ENCODE measurements at places on chromosomes 2 and 18.
A peak's percentile ranks its signal among the peaks of the same experiment; 100 is the strongest.

GRCh38 chr2:158726911-158727592 lies 68.1 kb upstream of the DAPL1 start:
- no peaks in the 10 kb centered on the region for H3K4me1 ChIP-seq
- no peak overlapping the region for H3K4me3 ChIP-seq
- H3K36me3 ChIP-seq: no peaks in the 10 kb centered on the region
- no peak overlapping the region for H3K27ac ChIP-seq
- no peak for DNase-seq

DNA sequence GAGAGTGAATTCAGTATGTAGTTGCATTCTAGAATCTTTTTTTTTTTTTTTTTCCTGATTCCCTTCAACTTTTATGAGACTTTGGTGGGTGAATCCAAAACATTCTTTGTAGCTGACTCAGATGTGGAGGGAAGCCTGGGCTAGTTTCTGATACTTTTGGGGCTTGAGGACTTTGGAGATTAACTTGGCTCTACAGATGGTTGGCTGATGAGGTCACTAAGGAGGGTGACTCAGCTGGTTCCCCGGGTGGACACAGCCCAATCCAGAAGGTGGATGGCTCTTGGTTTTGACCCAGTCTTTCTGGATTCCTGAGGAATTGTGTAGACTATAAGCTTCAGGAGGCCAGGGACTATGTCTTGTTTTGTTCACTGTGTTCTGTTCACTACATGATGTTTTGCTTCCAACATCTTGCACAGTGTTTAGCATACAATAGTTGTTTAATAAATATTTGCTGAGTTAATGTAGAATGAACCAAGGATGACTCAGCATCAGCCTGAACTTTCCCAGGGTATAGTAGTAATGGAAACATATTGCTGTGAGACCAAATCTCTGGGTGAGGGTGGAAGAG lies 30.5 kb downstream of the LAMA3 start:
- peaks cover 44% of the 10 kb centered on the region for H3K27me3 ChIP-seq
- no peak for DNase-seq
- H3K27ac ChIP-seq: no peak overlapping the region
- no peak overlapping the region for H3K4me3 ChIP-seq
- peaks cover 1% of the 10 kb centered on the region for H3K4me1 ChIP-seq
- H3K36me3 ChIP-seq: no peaks in the 10 kb centered on the region

- peaks cover 11% of the 10 kb centered on the region for H3K27me3 ChIP-seq
- H3K4me1 ChIP-seq: no peaks in the 10 kb centered on the region
- H3K36me3 ChIP-seq: peaks cover under 1% of the 10 kb centered on the region
- H3K27ac ChIP-seq: no peak overlapping the region
Observed at GRCh38 chr2:85942346-85942957, 53.7 kb upstream of the ST3GAL5 start.

DNA sequence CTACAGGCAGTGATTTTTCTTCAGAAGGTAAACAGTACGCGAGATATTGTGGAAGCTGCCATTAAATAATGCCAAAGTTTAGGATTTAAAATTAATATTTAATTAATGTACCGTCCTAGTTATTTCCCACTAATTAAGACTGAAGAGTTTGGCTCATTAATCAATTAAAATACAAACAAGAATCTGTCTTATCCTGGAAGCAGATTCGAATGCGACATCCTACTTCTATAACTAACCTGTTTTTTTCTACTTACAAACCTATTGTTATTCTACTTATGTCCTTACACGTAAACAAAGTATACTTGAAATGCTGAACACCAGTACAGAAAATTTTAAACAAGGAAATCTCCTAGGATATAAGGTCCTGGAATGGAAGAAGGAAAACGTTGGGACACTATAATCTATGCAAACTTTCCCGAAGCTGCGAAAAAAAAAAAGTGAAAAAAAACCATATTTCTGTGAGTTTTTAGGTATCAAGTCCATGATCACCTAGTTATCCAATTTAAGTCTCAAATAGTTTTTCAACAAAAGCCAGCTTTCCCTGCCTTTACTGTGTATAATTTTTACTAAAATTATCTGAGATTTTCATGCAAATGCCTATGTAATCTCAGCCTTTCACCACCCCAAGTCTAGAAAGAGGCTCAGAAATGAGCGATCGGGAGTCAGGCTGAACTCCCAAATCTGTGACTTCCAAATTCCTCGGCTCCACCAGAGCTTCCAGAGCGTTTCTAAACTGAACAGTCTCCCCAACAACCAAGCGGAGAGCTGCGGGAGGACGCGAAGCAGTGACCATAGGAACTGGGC lies 1.2 kb upstream of the C2orf15 start:
- peak overlapping the region; percentile 83 for H3K4me3 ChIP-seq
- H3K27me3 ChIP-seq: peaks cover 24% of the 10 kb centered on the region
- H3K4me1 ChIP-seq: peaks cover 8% of the 10 kb centered on the region
- no peak overlapping the region for H3K27ac ChIP-seq
- DNase-seq: no peak

DNA sequence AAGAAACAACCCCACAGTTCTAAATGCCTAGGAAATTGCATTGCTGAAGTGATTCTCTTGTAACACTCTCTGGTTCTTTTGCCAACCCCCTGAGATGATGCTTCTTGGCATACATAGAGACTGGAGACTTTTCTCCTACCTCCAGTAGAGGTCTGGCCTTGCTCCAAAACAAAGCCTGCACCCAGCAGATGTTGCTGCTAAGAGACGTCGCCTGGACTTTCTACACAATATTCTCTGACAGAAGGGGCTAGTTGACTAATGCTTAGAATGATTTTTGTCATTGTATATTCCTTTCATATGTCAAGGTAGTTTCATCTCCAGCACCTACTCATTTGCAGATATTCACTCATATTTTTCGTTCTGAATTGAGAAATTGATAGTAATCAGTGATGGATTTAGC lies 24.6 kb downstream of the SOWAHC start:
- no peak overlapping the region for H3K27ac ChIP-seq
- H3K4me3 ChIP-seq: no peak overlapping the region
- no peaks in the 10 kb centered on the region for H3K36me3 ChIP-seq

GRCh38 chr2:94873362-94874276 lies 2.4 kb downstream of the TEKT4 start:
- H3K27ac ChIP-seq: no peak overlapping the region
- H3K27me3 ChIP-seq: no peaks in the 10 kb centered on the region
- no peak overlapping the region for H3K4me3 ChIP-seq
- DNase-seq: no peak
- H3K4me1 ChIP-seq: no peaks in the 10 kb centered on the region
- no peaks in the 10 kb centered on the region for H3K36me3 ChIP-seq

DNA sequence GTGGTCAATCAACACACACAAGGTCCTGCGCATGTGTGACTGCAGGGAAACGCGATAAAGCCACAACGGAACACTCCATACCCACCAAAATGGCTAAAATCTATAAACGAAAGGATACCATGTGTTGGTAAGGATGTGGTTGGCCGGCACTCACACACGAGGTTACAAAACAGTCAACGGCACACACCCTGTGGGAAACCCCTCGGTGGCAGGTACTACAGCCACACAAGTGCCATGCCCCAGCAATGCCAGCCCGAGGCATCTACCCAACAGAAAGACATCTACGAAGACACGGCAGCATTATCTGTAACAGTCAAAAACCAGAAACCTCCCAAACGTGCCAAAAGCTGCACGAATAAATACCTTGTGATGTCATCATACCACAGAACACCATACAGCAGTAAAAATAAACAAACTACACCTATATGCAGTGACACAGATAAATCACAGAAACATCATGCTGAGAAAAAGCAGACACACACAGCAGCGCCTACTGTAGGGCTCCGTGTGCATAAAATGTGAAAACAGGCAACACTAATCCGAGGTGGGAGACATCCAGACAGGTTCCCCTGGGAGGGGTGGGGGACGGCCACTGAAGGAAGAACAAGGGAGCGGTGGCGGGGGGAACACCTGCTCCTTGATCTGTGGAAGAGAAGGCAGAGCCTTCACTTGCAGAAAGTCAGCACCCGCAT lies 36.7 kb downstream of the HDAC4 start:
- peaks cover 19% of the 10 kb centered on the region for H3K4me1 ChIP-seq
- no peak overlapping the region for H3K27ac ChIP-seq
- peaks cover 7% of the 10 kb centered on the region for H3K36me3 ChIP-seq
- H3K27me3 ChIP-seq: no peaks in the 10 kb centered on the region
- DNase-seq: no peak

GRCh38 chr2:46824611-46825010 lies 91.0 kb downstream of the MCFD2 start:
- no peaks in the 10 kb centered on the region for H3K4me1 ChIP-seq
- no peak overlapping the region for H3K4me3 ChIP-seq
- H3K27me3 ChIP-seq: peaks cover 6% of the 10 kb centered on the region

DNA sequence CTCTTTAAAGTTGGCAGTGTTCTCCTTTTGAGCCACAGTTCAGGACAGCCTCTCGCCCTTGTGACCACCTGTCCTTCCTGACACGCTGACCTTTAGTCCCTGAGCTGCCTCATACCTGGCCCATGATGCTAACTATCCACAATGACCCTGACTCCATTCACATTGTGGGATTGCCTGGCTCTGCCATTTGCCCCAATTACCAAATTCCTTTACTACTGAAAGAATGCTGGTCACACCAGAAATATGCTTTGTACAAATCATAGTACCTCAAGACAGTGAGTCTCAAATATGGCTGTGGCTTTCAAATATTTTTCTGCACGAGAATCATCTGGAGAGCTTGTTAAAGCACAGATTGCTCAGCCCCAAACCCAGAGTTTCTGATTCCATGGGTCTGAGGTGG lies 54.2 kb downstream of the LTBP1 start:
- no peaks in the 10 kb centered on the region for H3K27me3 ChIP-seq
- H3K4me3 ChIP-seq: no peak overlapping the region
- no peaks in the 10 kb centered on the region for H3K36me3 ChIP-seq
- H3K27ac ChIP-seq: no peak overlapping the region
- no peak for DNase-seq

DNA sequence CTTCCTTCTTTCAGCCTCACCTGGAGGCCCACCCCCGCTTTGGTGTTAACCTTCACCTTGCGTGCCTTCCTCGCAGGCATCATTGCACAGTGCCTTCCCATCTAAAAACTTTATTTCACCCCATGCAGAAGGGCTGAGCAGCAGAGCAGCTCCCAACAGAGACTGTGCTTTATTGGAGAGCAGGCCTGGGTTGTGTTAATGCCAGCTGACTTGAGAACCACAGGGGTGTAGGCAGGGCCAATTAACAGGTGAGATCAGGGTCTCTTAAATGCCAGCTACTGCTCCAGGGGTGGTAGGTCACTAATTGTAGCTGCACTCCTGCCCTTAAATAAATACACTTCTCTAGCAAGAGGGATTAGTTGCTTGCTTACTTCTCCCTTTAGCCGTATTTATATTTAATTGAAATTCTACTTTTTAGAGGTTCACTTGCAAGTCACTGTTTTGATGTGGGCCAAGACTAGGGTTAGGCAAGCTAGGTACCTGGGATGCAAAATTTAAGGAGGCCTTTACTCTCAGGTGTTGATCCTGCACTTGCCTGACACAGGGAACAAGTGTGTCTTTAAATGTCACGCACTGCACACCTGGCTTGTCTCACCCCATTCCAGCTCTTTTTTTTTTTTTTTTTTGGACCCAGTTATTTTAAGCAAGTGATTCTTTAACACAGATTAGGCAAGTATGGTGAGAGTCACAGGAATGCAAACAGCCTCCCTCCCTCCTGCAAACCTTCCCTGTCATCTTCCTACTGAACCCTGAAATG lies 54.5 kb downstream of the LYPD1 start:
- DNase-seq: no peak
- no peak overlapping the region for H3K27ac ChIP-seq
- H3K27me3 ChIP-seq: no peaks in the 10 kb centered on the region

DNA sequence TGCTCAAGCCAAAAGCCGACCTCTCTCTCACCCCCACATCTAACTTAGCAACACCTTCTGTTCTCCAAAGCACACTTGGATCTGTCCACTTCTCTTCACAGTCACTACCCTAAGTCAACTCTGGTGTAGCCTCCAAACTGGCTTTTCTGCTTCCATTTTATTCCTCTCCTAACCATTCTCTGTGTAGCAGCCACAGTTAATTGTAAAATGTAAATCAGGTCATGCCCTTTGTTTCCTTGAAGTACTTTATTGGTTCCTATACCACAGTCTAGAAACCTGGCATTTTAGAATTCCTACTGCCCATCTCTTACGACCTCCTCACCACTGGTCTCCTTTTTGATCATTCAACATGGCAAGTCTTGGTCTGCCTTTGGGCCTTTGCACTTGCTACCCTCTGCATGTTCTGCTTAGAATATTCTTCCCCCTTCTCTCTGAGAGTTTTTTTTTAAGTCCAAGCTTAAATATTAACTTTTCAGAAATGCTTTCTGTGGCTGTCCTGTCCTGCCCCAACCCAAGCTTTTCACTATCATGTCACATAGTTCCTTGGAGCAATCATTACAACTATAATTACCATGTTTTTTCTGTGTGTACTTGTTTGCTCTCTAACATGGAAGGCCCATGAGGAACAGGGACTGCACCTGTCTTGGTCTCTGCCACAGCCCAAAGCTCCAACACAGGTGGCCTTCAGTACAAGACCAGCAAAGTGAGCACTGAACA lies 42.9 kb downstream of the PLA2R1 start:
- no peaks in the 10 kb centered on the region for H3K4me1 ChIP-seq
- DNase-seq: no peak
- H3K27me3 ChIP-seq: peaks cover 5% of the 10 kb centered on the region
- H3K4me3 ChIP-seq: no peak overlapping the region

DNA sequence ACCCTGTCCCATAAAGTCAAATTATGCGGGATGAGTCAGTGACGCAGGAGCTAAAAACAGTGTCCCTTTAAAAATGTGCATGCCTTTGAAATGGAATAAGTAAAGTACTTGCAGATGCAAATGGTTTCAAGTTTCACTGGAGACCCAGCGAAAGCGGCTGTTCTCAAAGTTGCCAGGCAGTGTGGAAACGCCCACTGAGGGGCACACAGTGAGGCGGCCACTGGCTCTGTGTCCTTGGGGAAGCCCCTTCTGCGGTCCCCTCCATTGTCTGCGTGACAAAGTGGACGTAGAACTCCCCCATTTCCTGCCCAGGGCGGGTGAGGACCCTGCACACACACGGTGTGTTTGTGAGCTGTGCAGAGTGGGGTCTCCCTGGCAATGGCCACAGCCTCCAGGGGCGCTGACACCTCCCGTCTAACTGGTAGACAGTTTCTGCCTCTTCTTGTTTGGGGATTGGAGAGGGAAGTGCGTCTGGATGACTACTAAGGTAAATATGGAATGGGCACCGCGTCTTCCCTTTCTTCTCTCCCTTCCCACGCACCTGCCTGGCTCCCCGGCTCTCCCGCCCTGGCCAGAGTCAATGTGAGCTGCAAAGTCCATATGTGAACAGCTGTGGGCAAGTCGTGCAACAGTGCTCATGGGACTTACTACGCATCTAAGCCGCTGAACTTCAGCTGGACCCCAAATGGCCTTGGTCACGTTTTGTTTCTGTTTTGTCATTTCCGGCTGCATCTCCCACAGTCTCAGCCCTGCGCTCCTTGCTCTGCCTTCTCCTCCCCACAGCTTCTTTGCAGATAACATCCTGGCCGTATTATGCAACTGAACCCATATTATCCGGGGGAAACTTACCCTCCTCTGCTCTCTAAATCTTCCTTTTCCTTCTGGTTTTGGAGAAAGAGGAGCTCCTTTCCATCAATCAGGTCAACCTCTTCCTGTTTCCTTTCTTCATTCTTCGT lies 33.7 kb upstream of the ZNF516 start:
- peak overlapping the region; percentile 33 for H3K4me3 ChIP-seq
- no peak overlapping the region for H3K27ac ChIP-seq
- peaks cover 8% of the 10 kb centered on the region for H3K4me1 ChIP-seq
- H3K27me3 ChIP-seq: peaks cover 23% of the 10 kb centered on the region
- H3K36me3 ChIP-seq: no peaks in the 10 kb centered on the region

Measured in activated T-helper 2 cell treated with anti-CD3 and anti-CD28 coated beads, Interferon-gamma antibody, Interleukin-2, Interleukin-4, amounts not matched to agents 10 μg/mL and 5 μg/mL and 100 μg/mL, durations not matched to agents 14 hours and 24 hours and 36 hours (primary cell).